ENCODE measurements at places on chromosomes 13 and 19.

DNA sequence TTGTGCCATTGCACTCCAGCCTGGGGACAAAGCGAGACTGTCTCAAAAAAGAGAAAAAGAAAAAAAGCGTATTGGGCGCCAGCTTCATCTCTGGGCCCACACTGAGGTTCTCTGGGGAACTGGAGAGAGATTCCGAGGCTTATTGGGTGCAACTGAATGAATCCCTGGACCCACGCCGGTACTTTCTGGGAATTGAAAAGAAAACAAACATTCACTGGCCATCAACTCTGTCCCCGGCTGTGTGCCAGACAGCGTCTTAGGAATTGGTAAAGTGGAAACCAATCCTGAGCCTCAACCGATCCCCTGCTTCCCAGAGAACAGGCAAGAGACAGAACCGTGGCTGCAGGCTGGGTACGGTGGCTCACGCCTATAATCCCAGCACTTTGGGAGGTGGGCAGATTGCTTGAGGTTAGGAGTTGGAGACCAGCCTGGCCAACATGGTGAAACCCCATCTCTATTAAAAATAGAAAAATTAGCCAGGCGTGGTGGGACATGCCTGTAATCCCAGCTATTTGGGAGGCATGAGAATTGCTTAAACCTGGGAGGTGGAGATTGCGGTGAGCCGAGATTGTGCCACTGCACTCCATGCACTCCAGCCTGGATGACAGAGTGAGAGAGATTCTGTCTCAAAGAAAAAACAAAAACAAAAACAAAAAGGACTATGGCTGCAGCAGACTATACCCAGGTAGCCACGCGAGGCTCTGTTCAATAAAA is 8.6 kb downstream of the ANO8 start:
- no peak for DNase-seq

DNA sequence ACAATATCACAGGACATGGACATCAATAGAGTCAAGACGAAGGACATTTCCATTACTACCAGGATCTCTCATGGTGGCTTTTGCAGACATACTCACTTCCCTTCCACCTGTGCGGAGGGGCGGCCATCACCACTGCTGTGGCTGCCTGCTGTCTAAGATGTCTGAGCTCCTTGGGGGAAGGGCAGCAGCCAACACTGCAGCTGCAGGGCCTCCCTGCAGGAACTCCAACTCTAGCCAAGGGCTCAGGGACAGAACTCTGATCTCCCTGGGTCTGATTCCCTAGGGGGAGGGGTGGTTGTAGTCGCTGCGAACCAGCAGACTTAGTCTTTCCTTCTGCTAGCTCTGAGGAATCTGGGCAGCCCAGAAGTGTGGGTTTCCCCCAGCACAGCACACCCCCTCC is 78.9 kb upstream of the ANKRD10 start:
- DNase-seq = peak; percentile 9

DNA sequence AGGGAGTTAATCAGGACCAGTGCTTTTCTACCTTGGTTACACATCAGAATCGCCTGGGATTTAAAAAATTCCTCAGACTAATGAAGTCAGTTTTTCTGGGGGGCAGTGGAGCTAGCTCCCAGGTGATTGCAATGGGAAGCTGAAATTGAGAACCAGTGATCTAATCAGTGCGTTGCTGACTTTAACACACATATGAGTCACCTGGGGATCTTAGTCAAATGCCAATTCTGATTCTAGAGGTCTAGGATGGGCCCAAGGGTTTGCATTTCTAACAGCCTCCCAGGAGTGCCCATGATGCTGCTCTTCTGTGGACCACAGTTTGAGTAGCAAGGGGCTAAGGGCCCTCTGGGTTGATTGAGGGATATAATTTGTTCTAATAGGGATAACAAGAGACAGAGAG is 54.5 kb downstream of the KL start:
- peak; percentile 9 for DNase-seq

DNA sequence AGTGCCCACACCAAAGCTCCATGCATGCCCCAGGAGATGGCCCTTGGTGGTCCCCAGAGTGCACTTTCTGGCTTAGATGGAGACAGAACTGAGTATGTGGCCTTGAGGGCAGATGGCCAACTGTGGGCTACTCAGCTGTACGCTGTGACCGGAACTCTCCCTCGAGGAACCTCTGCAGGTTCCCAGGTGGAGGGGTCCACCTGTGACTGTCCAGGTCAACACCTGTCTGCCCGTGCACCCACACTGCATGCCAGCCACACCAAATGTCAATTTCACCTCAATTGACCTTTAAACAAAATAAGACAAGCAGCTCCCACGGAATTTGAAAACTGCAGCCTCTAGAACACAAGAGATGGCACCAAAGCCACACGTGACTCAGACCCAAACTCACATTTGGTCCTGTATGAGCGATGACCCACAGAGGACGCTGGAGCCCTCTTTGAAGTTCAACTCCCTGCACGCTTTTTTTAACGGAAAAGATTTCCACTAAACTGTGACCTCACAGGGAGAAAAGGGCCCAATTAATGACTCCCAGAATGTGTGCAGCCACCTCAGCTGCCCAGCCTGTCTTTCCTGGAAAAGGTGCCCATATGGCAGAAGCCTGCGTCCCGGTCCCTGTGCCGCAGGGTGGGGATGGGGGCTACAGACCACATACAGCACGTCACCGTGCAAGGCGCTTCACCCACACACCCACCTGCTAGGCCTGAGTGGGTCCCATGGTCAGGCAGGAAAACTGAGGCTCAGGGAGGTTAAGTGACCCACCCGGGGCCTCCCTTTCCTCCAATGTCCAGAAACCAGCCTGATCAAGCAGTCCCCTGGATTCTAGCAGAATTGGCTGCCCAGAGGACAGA is 47.7 kb downstream of the KLF2 start:
- no peak for DNase-seq

GRCh38 chr13:97459215-97459777 is 25.3 kb downstream of the RAP2A start:
- DNase-seq = peak; percentile 44

DNA sequence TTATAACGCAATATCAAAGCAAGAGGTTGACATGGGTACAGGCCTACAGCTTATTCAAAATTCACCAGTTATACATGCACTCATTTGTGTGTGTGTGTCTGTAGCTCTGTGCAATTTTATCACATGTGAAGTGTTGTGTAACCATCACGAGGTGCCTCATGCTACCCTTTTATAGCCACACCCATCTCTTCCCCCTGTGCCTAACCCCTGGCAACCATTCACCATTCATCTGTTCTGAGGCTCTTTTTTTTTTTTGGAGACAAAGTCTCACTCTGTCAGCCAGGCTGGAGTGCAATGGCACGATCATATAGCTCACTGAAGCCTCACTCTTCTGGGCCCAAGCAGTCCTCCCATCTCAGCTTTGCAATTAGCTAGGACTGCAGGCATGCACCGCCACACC is 78.4 kb downstream of the DPF1 start:
- DNase-seq = no peak

DNA sequence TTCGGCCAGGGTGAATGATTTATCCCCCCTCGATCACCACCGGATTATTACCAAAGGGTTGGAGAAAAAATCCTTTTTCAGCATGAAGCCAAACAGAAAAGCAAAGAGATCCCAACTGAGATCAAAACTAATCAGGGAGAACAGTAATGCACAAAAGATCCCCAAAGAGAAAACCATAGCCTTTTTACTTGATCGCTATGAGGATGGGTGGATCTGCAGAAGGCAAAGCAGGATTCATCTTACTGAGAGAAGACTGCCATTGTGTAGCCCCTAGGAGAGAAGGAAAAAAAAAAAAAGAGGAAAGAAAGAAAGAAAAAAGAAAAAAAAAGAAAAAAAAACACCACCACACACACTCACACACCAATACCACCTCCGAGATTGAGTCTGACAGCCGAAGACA is at the start of gene FGF14:
FGF14 (minus strand) TSS at position 283 of the 400 bp plus-strand sequence.
- DNase-seq = peak; percentile 71

- DNase-seq = peak; percentile 73
These were observed 13.7 kb upstream of the CREB3L3 start for GRCh38 chr19:4139614-4140236.

Measured in NCI-H69 (cell line).